ENCODE measurements at places on chromosomes 13 and 19.

- no peak for DNase-seq
Measured at GRCh38 chr13:100544866-100545683, 43.5 kb downstream of the GGACT start.

- DNase-seq: no peak
Measured at GRCh38 chr13:99955747-99956472, 15.7 kb downstream of the ZIC5 start.

GRCh38 chr19:18607226-18608101 lies 865 bp upstream of the CRLF1 start:
- no peak for DNase-seq

GRCh38 chr13:28394422-28394821 lies 100.5 kb downstream of the FLT1 start:
- no peak for DNase-seq

- DNase-seq: no peak
Measured at GRCh38 chr19:15315101-15315500, 17.2 kb downstream of the BRD4 start.

GRCh38 chr13:71814806-71815360 lies 52.1 kb downstream of the DACH1 start:
- DNase-seq: no peak

DNA sequence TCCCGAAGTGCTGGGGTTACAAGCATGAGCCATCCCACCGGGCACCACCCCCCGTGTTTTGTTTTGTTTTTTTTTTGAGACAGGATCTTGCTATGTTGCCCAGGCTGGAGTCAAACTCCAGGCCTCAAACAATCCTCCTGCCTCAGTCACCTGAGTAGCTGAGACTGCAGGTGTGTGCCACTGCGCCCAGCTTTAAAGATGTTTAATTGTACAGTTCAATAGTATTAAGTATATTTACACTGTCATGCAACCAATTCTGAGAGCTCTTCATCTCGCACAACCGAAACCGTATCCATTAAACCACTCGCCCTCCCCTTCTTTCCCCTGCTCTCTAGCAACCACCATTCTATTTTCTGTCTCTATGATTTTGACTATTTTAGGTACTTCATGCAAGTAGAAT lies 15.6 kb downstream of the NUCB1 start:
- DNase-seq: no peak

GRCh38 chr13:20840568-20840967 lies 62.0 kb downstream of the XPO4 start:
- DNase-seq: no peak

GRCh38 chr13:32033744-32034143 lies 2.2 kb downstream of the FRY start:
- DNase-seq: no peak

DNA sequence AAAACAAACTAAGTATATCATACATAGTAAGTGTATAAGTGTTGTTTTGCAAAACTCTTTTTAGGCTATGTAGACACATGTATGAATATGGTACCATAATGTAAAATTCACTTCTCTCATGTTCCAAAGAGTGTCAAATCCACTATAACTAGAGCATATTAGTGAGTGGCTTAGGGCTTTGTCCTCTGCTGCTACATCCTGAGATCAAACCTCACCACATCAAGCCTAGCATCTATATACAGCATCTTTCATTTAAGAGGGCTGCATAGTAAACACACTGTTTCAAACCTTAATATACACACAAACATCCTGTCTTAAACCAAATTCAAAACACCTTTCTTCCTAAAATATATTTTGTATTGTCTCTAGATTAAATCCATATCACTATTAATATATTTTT lies 38.7 kb downstream of the ELF1 start:
- peak; percentile 13 for DNase-seq

GRCh38 chr13:35780613-35781012 lies 304.1 kb upstream of the MAB21L1 start:
- DNase-seq: no peak

- DNase-seq: no peak
Measured at GRCh38 chr13:26810095-26810494, 49.5 kb upstream of the GPR12 start.

GRCh38 chr13:44337581-44337980 lies 36.0 kb upstream of the SERP2 start:
- no peak for DNase-seq

- no peak for DNase-seq
Measured at GRCh38 chr13:58376349-58376748, 744.8 kb downstream of the PCDH17 start.

DNA sequence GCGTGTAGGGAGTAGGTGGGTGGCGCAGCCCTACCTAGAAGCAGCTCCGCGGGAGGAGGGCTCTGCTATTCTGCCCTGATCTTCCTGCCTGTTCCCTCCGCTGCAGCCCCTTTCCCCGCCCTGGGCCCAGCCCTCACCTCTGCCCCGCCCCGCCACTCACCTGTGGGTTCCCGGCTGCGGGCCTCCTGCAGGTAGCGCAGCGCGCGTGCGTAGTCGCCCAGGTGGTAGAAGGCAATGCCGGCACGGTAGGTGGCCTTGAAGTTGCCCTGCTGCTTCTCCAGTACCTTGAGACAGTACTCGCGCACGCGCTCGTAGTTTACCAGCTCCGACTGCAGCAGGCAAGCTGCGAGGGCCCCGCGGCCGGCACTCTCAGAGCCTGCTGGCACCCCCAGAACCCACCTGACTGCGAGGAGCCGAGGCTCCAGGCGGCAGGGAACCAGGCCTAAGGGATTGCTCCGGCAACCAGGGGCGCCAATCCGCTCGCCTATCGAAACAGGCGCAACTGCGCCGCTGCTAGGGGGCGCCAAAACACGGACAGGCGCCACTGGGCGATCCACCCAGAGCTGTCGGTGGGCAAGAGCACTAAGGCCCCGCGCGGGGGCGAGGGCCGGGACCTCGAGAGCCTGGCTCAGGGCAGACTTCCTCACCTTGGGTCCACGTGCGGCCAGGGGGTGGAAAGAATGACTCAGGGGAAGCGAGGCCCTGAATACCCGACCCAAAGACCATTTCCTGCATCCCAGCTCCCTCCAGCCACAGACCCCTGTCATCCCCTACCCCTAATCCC lies 965 bp downstream of the TTC9B start:
- no peak for DNase-seq

- no peak for DNase-seq
Measured at GRCh38 chr19:52398081-52398441, 412 bp downstream of the ZNF528 start.

DNA sequence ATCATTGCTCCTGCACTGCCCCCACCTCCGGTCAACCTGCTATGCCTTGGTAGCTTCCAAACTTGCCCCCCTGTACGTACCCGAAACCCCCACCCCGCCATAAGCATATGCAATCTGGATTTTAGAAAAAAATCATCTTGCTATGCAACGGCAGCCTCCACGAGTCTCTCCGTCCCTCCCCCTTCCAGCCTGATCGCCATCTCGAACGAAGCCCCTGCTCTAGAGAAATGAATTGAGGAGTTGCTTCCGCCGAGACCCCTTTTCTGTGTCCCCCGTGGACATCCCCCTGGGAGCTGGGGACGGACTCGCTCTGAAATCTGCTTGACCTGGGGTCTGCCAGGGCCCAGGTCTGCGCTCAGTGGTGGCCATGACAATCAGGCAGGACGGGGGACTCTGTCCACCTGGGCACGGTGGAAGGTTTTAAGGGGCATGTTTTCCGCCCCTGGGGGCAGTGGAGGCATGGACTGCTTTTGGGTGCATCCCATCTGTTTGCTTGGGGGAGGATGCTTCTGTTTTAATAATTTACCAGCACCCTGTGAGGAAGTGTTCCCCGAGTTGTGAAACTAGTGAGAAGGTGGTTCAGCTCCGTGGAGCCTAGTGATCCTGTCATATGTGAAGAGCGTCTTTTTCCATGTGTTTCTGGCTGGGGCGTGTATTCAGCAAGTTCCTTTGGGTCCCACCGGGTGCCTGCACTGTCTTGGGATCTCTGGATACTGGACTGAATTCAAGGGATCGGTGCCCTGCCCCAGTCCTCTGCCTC lies 1.0 kb downstream of the KDM4B start:
- DNase-seq: no peak

All from effector CD4-positive, alpha-beta T cell (primary cell).